ENCODE measurements at places on chromosomes 3 and 15.

GRCh38 chr3:125035217-125035616 lies 20.6 kb downstream of the HEG1 start:
- DNase-seq, result no peak

DNA sequence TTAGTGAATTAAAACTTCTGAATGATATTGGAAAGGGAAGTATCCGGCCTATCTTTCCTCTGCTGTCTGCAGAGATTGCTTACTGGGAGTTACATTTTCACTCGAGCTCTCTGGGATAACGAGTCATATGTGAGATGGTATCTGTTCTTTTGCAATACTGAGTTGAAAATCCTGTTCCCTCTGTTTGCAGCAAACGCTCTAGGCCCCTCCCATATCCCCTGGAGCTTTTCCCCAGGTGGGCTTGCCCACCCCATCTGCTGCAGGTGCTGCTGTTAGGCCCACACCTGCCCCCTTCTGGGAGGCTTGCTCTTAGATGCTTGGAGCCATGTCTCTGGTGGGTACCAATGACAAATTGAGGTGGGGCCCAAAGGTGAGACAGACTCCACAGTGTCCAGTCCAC lies 42.7 kb upstream of the MTMR10 start:
- no peak for DNase-seq

GRCh38 chr3:9214599-9214998 lies 34.8 kb downstream of the SRGAP3 start:
- DNase-seq, result no peak

DNA sequence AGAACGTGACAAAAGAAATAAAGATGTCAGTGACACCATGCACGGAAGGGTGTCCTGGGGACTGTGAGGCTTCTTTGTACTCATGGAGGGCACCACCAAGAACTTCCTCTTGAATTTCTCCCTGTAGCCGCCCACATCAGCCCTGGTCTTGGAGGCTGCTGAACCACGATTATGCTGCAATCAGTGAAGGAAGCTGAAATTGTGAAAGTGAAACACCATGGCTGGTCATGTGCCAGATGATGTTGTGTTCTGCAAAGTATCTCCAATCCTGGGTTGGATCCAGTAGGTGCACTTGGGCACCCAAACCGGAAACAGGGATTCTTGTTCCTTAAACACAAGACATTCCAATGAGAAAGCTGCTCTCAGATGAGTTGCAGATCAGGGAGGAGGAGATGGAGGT lies 104.4 kb upstream of the GOLGA6L6 start:
- no peak for DNase-seq

DNA sequence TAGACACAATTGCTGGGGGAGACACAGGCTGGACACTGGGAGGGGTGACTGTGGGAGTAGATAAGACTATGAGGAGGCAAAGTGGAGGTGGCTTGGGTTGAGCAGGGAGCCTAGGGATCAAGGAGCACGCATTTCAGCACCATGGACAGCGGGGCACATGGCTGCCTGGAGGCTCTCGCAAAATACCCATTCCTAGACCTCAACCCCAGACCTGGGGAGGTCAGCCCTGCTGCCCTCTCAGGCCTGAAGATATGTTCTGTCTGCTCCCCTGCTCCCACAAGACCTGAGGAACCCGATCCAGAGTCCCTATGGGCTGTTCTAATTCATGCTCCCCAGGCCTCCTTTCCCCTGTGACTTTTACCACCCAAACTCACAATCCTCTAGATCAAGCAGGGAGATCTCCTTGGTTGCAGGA lies 16.0 kb upstream of the CPEB1 start:
- DNase-seq, result peak; percentile 32

DNA sequence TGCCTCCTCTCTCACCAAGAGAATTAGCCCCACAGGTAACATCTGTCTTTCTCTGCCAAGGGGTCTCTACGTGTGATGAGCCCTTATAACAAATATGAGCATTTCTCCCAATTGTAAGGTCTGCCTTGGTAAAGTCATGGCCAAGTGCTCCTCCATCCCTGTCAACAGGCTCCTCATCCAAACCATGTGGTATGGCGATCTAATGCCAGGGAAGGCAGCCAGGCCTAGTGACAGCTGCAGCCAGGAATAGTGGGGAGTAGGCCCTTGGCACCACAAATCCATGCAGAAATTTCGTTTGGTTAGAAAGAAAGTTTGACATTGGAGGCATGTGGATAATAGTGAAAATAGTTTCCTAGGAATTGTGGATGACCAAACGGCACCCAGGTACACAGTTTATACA lies 4.7 kb upstream of the LRTM1 start:
- DNase-seq, result no peak

GRCh38 chr3:59998058-59998457 lies 948.2 kb upstream of the CFAP20DC start:
- no peak for DNase-seq

DNA sequence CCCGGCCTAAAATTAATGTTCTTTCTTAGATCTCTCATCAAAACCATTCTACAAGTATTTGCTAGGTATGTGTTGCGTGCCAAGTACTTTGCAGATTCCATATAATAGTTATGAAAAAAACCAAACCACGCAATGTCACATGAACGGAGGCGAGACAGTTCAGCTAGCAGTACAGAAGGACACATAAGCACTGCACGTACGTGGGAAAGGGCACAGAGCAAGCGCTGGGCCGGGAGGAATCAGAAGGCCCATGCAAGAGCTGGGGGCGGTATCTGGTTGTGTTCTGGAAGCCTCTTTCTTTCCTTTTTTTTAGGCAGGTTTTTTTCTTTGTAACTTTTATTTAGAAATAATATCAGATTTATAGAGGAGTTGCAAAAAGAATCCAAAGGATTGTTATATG lies 11.3 kb downstream of the PDIA5 start:
- no peak for DNase-seq

DNA sequence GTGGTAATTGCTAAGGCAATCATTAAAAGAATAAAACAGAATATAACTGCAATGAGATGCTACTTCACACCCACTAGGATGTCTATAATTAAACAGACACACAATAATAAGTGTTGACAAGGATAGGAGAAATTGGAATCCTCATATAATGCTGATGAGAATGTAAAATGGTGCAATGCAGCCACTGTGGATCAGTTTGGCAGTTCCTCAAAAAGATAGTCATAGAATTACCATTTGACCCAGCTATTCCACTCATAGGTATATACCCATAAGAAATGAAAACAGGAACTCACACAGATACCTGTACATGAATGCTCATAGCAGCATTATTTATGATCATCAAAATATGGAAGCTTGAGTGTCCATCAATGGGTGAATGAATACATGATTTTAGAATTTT lies 9.6 kb upstream of the RNF111 start:
- DNase-seq, result no peak

GRCh38 chr3:148605521-148605920 lies 92.2 kb upstream of the AGTR1 start:
- DNase-seq, result no peak

GRCh38 chr3:31197941-31198340 lies 303.5 kb upstream of the GADL1 start:
- DNase-seq, result no peak

DNA sequence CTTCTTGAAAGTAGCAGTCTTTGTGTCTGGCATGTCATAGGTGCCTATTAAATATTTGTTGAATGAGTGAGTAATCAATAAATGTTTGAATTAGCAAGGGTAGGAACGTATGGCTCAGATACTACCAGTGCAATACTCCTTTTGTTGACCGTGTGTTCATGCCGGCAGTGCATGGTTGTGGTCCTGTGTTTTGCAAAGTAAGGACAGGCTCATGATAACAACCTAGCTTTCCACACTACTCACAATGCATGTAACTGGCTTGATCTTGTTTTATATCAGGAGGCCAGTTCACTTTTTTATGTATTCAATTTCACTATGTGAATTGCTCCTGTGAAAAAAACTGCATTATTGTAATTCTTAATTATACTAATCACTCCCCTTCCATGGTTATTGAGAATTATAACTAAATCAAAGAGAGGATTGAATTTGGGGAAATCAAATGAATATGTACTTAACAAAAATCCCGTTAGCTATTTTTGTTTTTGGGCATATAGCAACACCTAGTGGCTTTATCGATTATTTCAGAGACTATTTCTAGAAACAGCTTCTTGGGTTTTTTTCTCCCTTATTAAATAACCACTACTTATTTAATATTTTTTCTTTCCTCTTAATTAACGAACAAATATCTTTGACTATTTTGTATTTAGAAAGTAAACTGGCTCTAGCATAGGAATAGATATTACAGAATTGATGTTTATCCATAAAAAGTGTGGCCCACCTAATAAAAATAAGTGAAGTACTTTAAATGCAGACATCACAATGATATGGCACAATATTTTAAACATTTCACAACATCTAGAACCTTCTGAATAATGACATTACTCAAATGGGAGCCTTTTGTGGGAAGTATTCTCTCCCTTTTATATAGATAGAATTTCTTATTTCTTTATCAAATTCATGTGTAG lies 218.5 kb downstream of the BBX start:
- DNase-seq, result no peak

GRCh38 chr3:67647390-67647878 lies 7.0 kb downstream of the SUCLG2 start:
- peak; percentile 65 for DNase-seq

DNA sequence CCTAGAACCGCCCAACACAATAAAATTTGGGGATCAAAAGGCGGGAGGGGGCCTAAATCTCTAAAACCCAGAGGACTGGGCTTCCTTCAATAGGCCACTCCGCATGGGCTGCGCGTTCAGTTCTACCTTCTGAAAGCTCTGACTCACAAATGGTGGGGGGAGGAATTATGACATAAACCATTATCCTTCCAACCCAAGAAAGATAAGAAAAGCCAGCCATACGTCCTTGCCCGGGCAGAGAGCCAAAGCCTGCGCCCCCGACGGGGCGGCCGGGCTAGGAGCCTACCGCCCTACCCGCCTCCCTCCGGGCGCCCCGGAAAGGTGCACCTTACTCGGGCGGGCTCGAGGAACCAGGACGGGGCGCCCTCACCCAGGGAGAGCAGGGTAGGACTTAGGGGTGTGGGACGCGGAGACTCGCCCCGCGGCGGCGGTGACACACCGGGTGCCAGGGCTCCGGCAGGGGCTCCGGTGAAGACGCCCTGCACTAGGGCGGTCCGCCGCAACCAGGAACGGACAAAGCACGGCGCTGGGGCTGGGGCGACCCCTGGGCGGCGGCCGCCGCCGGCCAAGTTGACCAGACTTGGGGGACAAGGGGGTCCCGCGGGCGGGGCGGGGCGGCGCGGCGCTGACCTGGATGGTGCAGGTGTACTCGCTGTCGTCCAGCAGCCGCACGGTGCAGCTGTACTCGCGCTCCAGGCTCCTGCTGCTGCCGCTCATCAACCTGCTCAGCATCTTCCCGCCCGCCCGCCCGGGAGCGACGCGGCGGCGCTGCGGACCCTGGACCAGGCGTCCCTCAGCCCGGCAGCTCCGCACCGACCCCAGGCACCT lies 534 bp downstream of the FRMD5 start:
- DNase-seq, result peak; percentile 42

GRCh38 chr15:49621401-49621811 lies 558 bp downstream of the DTWD1 start:
- no peak for DNase-seq

DNA sequence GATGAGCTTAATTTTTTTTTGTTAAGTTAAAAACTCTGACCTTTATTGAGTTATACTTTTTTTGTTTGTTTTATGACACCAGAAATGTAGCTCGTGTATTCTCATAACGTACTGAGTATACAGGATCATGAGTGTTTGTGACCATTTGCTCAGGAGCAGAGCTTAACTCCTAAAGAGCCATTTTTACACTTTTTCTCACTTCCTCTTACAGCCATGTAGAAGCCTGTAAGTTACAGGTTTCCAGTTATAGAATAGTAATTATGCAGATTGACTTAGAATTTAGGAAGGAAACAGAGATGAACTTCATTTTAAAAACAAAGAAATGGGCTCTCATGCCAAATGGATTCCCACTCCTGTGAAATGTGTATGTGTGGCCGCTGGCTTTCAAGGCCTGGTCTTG lies 151.7 kb downstream of the MCTP2 start:
- DNase-seq, result no peak

DNA sequence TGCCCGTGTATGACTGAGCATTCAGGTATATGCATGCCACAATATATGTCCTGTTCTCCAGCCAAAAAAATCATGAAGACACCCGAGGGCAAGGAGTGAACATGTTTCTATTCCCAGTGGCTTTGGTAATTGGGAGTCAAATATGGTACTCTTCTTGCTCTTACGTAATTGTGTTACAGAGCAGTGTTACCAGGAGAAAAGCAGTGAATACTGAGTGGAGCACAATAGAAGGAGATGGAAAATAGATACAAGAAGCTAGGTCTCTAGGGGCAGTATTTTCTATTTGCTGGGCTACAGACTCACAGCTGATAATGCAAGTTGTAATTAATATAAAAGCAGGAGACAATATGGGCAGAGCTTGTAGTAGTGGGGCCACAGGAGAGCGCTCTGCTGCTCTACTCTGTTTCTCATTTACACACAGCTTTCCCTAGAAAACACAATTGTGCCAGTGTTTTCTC lies 13.2 kb downstream of the MEIS2 start:
- DNase-seq, result no peak

GRCh38 chr15:94293411-94294402 lies 62.3 kb downstream of the MCTP2 start:
- DNase-seq, result no peak

- DNase-seq, result no peak
Measured at GRCh38 chr3:48601622-48601994, 6.5 kb upstream of the COL7A1 start.

DNA sequence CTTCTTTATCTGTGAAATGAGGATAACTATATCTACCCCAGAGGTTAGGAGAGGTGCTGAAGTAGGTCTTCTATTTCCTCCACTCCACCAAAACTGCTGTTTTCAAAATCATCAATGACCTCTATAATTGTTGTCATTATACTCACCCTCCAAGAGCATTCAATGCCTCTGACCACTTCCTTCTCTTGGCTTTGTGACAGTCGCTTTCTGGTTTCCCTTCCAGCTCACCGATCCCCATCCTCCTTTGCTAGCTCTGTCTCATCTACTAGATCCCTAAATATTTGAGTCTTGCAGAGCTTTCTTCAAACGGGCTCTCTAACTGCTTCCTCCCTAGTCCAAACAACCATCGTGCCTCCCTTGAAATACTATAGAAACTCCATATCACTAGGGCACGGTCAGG lies 153.5 kb downstream of the RPLP1 start:
- no peak for DNase-seq

DNA sequence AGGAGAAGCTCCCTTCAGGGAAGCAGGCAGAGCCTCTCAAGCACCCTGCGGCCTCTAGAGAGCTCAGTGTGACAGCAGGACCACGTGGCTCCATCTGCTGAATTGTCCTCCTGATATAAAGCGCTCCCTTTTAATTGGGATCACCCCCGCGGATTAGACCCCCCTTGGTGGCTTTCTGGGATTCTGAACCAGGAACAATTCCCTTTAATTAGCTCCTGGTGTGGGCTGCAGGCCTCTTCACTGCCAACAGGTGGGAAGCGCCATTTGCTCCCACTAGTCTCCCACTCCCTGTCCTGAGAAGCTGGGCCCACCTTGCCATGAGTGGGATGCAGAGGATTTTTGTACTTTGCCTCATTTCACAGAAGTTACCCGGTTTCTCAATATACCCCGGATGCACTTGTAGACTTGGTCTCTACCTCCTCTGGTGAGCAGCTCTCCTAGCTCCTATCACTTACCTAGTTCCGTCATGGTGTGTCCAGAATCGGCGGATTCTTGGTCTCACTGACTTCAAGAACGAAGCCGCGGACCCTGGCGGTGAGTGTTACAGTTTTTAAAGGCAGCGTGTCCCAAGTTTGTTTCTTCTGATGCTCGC lies 592 bp downstream of the PGPEP1L start:
- no peak for DNase-seq

All from hepatic stellate cell (primary cell).